NCI-H510A treated with DMSO at 0.1 percent for 48 hours (cell line): ENCODE measurements at places on chromosomes 11 and 22.

GRCh38 chr22:43823353-43823908 lies 11.3 kb upstream of the EFCAB6 start:
- no peak for DNase-seq

DNA sequence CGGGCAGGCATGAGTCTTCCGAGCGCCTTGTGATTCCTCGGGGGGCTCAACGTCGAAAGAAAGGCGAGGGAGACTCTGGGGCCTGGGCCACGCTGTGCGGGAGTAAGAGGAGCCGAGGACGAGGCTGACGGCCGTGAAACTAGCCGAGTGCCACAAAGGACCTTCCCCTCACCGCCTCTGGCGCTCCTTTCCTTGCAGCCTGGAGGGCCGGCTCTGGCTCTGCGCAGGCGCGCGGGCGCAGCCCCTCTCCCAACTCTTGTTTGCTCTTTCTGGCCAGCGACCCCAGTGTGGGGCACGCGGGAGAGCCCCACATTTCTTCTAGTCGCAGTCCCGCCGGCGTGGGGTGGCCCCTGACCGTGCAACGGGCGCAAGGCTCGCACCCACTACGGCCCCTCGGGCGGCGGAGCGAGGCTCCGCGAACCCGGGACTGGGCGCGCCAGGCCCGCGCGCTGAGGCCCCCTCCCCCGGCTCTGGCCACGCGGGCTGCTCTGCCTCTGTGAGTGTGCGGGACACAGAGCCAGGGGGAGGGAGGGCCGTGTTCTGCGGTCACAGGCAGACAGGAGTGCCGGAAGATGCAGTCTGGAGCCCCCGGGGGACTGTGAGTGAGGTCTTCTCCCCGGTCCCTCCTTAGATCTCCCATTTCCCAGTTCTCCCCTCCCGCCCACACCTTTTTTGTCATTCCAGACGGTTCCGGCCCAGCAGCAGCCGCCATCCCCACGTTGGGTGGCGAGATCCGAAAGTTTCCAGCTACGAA lies 1.0 kb upstream of the TOB2 start:
- peak; percentile 45 for DNase-seq

DNA sequence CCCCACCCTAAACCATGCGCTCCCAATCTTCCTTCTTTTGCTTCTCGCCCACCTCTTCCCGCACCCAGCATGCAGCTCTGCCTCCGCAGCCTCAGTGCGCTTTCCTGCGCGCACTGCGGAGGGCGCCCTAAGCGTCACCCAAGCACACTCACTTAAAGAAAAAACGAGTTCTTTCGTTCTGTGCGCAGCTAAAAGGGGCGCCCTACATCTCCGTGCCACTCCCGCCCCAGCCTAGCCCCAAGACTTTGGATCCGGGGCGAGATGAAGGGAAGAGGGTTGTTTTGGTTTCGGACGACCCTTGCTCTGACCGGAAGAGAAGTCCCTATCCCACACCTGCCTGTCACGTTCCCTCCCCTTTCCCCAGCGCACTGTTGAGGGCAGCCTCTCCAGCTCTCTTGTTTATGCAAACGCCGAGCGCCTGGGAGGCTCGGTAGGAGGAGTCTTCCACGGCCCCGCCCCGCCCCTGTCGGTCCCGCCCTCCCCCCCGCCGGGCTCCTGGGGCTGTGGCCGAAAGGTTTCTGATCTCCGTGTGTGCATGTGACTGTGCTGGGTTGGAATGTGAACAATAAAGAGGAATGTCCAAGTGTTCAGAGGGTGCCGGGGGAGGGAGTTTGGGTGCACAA lies 5.3 kb downstream of the VSIG2 start:
- peak; percentile 64 for DNase-seq

GRCh38 chr11:23569547-23569946 lies 709.3 kb upstream of the CCDC179 start:
- DNase-seq = no peak

- no peak for DNase-seq
Measured at GRCh38 chr11:76889411-76889975, 28.8 kb downstream of the ACER3 start.

GRCh38 chr11:93589347-93589746 lies 46.2 kb upstream of the SMCO4 start:
- DNase-seq = no peak

DNA sequence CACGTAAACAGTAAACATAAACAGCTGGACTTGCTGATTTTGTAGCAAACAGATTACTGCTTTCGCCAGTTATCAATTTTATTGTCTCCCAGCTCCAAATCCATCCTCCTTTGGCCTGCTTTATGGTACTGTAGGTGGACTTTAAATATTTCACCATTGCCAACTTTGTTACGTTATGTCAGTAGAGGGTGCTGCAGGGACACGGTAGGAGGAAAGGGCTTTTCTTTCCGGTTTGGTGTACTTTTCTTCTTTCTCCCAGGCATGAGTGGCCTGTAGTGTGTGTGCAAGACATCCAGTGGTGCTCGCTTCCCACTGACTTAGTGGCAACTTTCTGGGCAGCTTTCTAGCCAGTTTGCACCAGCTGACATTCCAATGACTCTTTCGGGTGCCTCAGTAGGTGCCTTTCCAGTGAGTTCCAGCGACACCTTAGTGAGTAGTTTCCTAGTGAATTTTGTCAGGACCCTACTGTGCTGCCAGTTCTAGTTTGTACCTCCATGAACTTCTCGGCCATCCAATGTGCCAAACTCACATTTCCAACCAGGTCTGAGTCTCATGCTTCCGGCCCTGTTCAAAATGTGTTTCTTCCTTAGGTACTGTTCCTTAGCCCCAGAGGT lies 267.6 kb upstream of the TENM4 start:
- DNase-seq = peak; percentile 59

DNA sequence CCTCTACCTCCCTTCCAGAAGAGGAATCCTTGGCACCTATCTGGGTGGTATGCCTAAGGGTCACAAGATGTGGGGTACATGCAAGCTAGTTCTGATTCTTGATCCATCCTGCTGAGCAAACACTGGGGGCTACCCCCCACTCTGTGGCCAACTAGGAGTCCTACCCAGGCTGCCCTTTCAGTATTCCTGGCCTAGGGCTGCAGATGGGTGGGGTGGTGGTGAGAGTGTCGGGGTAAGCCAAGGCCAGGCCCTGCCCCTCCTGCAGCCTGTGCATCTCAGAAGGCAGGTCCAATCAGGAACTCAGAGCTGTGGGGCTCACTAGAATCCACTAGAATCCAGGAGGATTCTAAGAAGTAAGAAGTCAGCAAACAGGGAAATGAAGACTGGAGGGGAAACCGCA lies 10.9 kb downstream of the SSH3 start:
- no peak for DNase-seq
